Tongue (tissue), 3 donors: ENCODE measurements at places on chromosomes 6 and 20. TPM values are rescaled to one million over a fixed set of nuclear protein-coding genes. Genes with fewer than 3 reads are reported as not detected.

The PGK2 gene
- total RNA-seq = not detected

- no peak for DNase-seq
These were observed 1.9 kb downstream of the VWA7 start for GRCh38 chr6:31775184-31775583.

- DNase-seq = peak; percentile 69
These were observed 27.8 kb downstream of the CCN2 start for GRCh38 chr6:131923356-131923755.

The ALDH5A1 gene
- 15.9 TPM for total RNA-seq

The C6orf15 gene
- 5.0 TPM for total RNA-seq

GRCh38 chr20:46188866-46189541 lies 70.9 kb downstream of the CD40 start:
- DNase-seq = no peak

DNA sequence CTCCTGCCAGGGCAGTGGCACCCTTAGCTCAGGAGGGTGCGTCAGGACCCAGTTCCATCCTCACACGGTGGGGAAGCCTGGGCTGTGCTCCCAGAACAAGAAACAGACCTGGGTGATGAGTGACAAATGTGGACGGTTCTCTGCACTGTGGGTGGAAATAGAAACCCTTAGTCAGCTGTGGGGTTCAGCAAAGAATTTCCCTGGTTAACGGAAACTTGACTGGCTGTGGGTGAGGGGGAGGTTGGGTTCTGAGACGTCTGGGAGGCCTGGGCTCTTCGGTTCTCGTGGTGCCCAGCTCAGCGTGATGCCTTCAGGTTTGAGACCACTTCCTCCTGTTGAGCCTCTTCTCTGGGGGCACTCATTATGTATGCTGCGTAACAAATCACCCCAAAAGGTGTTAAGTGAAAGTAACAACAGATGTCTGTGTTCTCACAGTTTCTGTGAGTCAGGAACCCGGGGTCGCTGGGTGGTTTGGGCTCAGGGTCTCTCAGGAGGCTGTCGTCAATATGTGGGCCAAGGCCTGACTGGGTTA lies 53.1 kb upstream of the FAM83D start:
- DNase-seq = no peak

The MDFI gene
- 23.5 TPM for total RNA-seq

DNA sequence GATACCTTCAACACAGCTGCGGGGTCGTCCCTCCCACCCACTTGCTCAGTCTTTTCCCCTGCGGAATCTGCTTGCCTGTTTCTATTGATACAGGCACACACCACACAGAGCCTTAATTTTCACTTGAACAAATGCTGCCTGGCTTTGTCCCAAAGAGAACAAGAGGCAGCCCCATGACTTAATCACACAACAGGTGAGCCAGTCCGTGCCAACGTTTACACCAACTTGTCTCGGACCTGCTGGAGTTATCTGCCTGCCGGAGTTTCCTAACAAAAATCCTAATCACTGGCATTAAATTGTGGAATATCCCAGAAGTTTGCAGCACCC lies 186.8 kb upstream of the RREB1 start:
- peak; percentile 91 for DNase-seq

- DNase-seq = peak; percentile 7
These were observed 35.8 kb downstream of the GCM1 start for GRCh38 chr6:53112871-53113270.

GRCh38 chr6:24431045-24431451 lies 28.3 kb downstream of the MRS2 start:
- DNase-seq = peak; percentile 50

The KPNA5 gene
- total RNA-seq = 19.2 TPM

The ULBP1 gene
- total RNA-seq = 0.41 TPM

- peak; percentile 42 for DNase-seq
These were observed 798 bp downstream of the DSP start for GRCh38 chr6:7542065-7542873.

DNA sequence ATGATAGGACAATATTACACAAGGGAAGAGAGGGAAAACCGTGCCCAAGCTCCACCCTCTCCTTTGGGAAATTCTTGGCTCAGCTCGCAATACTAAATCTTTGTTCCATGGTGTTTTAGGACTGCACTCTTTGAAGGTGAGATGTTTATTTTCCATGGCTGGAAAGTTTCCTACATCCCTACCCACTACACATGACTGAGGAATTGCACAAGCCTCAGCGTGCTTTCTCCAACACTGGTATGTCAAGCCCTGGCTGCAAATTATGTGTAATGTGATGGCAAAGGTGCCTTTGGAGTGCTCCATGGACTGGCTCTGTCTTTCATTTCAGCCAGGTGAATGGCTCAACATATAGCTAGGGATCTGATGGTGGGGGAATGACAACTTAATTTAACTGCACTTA lies 134.3 kb downstream of the ISM1 start:
- DNase-seq = peak; percentile 23

The SFTA2 gene
- not detected for total RNA-seq

DNA sequence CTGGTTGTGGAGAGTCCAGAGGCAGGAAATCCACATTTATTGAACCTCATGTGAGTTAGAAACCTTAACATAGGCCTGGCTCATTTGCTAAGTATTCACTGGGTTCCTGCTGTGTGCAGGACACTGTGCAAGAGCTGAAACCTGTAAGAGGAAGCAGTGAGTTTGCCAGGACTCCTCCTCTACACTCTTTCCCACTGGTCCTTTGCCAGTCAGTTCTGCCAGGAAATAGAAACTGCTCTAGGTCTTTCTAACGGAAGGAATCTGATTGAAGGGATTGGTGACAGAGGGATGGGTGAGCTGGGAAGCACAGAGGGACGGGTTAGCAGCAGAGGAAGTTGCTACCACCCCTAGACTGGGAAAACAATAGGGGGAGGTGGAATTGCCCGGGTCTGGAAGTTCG lies 234.2 kb upstream of the ECI2 start:
- DNase-seq = no peak

The TMC2 gene
- not detected for total RNA-seq

- DNase-seq = no peak
These were observed 26.8 kb upstream of the SLC35B3 start for GRCh38 chr6:8462169-8462568.

GRCh38 chr6:64483956-64484499 lies 848.4 kb downstream of the PHF3 start:
- DNase-seq = no peak

DNA sequence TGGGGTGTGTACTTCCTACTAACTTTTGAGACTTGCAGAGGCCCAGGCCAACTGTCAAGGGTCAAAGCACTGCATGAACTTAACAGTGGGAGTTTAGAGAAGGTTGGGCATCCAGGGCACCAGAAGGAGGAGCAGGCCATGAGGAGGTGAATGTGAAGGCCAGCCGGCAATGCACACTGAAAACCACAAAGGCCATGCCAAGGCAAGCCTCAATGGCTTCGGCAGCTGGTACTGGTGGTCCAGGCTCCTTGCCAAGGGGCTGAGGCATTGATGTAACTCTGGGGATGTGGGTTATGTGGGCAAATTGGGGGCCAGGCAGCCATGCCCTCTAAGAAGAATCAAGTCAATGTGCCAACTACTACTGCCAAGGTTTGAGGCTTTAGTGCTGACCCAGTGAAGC lies 222.4 kb downstream of the UNC5CL start:
- DNase-seq = no peak

DNA sequence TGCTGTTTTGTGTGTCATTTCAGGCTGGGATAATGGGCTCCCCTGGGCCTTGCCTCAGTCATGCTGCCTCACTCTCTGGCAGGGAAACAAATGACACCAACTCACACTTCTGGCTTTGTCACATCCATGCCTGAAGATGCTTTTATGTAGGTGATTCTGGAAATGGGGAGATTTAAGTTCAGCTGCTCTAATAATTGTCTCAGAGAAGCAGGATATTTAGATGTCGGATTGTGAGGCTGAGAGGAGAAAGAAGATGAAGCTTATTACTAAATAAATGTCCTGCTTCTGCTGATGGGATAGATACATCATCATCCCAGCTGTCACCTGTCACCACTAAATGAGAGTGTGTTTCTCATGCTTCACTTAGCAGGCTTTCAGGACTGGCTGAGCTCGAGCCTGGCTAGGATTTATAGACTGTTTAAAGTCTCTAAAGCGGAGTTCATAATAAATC lies 480.2 kb upstream of the SPTLC3 start:
- DNase-seq = peak; percentile 20

- no peak for DNase-seq
These were observed 45.0 kb downstream of the VSTM2L start for GRCh38 chr20:37947943-37948342.

- DNase-seq = peak; percentile 73
These were observed 118.8 kb downstream of the RALGAPA2 start for GRCh38 chr20:20593447-20594170.

The CGA gene
- 1.9 TPM for total RNA-seq

DNA sequence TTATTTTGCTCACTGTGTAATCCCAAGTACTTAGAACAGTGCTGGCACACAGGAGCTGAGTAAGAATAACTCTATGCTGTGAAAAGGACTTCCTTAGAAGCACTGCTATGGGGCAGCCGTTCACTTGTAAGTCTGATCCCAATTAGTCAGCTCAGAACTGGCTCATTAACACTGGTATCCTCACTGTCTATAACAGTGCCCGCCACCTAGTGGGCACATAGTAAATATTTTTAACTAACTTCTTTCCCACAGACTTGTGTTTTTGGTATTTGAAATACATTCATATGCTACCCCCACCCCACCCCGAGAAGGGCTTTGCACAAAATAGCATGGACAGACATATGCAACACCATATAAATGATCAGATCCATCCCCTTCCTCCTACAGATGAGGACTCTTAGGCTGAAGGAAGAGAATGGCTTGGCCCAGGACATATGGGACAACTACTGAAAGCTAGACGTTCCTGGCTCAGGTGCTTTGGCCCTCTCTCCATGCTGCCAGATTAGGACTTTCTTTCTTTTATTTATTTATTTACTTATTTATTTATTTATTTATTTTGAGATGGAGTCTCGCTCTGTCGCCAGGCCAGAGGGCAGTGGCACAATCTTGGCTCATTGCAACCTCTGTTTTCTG lies 47.1 kb downstream of the DST start:
- peak; percentile 69 for DNase-seq

The FAM209B gene
- total RNA-seq = not detected

- peak; percentile 32 for DNase-seq
These were observed 731.4 kb upstream of the CITED2 start for GRCh38 chr6:140105857-140106256.

- peak; percentile 26 for DNase-seq
These were observed 190.4 kb downstream of the OGFRL1 start for GRCh38 chr6:71478834-71479541.

The TCF21 gene
- total RNA-seq = 0.31 TPM

GRCh38 chr6:24125980-24126379 lies at the start of gene NRSN1:
NRSN1 (plus strand) TSS chr6:24126215; CDS start chr6:24134328, 8,113 bp downstream.
- peak; percentile 63 for DNase-seq

The EPB41L1 gene
- total RNA-seq = 48.2 TPM

- no peak for DNase-seq
These were observed 598.2 kb upstream of the MAP3K7 start for GRCh38 chr6:91185072-91185471.

DNA sequence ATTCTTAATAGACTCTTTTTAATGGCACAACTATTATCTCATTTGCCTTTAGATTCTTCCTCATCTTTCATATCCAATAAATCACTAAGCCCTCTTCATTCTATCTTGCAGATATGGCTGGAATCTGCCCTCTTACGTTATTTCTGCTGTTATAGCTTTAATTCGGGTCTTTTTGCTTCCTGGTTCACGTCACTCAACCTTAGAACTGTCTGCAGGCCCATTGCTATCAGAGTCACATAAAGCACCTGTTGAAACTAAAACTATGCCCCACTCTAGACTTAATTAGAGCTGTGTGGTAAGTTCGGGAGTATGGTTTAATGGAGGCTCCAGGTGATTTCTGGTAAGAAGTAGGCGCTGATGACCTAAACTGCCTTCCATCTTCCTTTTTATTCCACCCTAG lies 988 bp downstream of the QRSL1 start:
- no peak for DNase-seq

GRCh38 chr6:111339294-111339693 lies 143.7 kb downstream of the REV3L start:
- no peak for DNase-seq

- DNase-seq = peak; percentile 87
These were observed 92.4 kb upstream of the CEP85L start for GRCh38 chr6:118743746-118744145.

DNA sequence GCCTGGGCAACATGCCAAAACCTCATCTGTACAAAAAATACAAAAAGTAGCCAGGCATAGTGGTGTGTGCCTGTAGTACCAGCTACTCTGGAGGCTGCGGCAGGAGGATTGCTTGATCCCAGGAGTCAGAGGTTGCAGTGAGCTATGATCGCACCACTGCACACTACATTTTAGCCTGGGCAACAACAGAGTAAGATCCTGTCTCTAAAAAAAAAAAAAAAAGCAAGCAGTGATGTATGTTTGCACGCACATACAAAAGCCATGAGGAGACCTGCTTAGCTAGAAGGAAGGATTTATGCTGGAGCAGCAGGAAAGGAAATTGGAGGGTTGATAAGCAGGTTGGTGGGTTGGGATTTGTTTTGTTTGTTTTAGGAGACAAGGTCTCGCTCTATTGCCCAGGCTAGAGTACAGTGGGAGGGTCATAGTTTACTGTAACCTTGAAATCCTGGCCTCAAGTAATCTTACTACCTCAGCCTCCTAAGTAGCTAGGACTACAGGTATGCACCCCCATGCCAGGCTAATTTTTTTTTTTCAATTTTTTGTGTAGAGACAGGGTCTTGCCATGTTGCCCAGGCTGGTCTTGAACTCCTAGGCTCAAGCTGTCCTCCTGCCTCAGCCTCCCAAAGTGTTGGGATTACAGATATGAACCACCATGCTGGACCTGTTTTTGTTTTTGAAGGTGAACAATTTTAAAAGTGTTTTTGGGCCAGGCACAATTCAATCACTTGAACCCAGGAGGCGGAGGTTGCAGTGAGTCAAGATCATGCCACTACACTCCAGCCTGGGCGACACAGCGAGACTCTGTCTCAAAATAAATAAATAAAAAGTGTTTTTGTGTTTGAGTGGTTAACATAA lies 4.0 kb downstream of the ZSWIM3 start:
- DNase-seq = no peak

DNA sequence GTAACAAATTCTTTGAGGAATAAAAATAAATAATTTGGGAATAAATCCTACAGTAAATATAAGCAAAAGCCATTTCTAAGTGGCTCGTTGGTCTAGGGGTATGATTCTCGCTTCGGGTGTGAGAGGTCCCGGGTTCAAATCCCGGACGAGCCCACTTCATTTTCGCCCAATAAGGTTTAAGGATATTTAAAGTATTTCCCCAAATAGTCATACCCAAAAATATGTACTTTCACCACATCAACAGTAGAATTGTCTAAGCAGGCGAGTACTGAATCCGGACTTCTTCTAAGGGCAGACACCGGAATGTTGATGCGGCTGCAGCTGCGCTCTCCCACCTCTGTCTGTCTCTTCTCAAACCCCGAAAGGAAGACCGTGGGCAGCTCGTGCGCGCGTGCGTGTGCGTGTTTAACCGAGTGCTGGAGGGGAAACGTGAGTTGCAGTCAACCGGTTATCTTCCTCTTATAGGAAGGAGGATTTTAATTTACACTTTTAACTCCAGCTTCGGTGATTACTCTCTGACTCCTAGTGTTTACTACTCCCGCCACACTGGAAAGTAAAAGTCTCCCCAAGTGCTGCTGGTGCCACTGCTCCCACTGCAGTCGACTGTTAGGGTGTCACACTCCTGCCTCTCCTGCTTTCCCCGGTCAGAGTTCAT lies 155.7 kb upstream of the PRSS16 start:
- DNase-seq = peak; percentile 38
